ENCODE measurements at places on chromosomes 4 and X.

- no peak for DNase-seq
Measured at GRCh38 chrX:15702488-15703371, 35.3 kb upstream of the CA5B start.

- no peak for DNase-seq
Measured at GRCh38 chr4:74473155-74473811, 28.3 kb downstream of the AREG start.

DNA sequence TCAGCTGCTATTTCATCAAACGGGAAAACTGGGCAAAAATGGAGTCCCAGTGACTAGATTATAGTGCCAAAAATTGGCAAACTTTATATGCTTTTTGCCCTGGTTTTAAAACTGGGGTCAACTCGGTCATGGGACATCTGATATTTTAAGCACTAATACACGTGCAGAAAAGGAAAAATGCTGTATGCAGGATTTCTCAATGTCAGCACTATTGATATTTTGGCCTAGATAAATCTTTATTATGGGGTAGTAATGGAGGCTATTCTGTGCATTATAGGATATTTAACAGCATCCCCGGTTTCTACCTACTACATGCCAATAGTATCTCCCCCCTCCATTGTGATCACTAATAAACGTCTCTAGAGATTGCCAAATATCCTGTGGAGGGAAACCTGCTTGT lies 870.9 kb upstream of the IGFBP7 start:
- DNase-seq = no peak

DNA sequence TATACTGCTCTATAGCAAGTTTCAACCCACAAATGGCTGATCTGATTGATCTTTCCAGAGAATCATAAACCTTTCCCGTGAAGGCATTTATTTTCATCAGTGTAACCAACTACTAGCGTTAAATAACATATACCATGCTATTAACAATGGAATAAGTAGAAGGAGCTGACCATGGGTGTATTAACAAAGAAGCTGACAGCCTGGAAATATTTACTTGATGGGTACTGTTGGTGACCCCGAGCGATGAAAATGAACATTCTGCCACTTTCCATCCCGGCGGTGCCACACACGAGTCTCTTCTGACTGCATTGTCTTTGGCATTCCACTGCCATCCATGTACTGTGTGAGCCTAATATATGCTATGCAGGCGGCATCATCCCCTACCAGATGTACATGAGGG lies 304.4 kb downstream of the CAMK2D start:
- DNase-seq = no peak

GRCh38 chr4:38396845-38397547 lies 267.0 kb upstream of the KLF3 start:
- no peak for DNase-seq

DNA sequence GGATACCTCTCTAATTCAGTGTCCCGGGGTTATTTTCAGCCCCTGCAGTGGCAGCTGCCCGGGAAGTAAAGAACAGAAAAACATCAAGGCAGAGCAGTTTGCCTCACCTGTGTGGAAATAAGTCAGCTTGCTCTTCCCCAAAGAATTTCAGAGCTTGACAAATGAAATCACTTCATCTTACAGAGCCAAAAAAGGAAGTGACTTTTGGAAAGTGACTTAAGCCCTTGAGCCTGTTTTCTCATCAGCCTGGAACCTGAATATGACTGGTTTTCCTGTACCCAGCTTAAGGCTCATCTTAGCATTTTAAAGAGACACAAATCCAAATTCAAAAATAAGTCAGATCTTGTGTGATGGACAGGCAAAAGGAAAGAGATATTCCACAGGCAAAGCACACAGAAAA lies 211.6 kb downstream of the RCHY1 start:
- DNase-seq = no peak

GRCh38 chr4:69649207-69649606 lies 3.8 kb downstream of the UGT2A1 start:
- no peak for DNase-seq

GRCh38 chrX:4850312-4850711 lies 1136.9 kb upstream of the PRKX start:
- DNase-seq = no peak

GRCh38 chr4:143019351-143019750 lies 165.4 kb upstream of the USP38 start:
- no peak for DNase-seq

DNA sequence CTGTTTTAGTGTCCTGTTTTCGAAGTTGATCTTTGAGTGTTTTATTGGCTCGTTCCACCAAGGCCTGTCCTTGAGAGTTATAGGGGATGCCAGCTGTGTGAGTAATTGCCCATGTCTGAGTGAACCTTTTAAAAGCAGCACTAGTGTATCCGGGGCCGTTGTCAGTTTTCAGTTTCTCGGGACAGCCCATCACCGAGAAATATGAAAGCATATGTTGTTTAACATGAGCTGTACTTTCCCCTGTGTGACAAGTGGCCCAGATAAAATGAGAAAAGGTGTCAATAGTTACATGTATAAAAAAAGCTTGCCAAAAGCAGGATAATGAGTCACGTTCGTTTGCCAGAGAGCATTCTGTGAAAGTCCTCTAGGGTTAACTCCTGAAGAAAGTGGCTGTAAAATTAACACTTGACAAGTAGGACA lies 48.6 kb upstream of the RASSF6 start:
- no peak for DNase-seq
